ENCODE measurements at places on chromosomes 4 and X.

DNA sequence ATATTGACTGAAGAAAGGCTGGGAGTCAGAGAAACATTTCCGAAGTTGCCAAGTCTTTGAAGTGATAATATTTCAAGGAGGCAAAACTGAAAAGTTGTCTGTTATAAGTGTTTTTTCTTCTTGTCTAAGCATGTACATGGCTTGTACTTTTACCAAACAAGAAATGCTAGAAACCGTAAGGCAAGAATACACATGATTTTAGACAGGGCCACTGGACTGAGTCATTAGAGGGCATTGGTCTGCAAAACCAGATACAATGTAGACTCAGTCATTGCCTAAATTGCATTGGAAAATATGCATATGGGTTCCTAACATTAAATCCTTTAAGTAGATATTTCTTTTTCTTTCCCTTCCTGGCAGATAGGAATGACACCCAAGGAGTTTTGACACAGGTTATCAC, 284.9 kb upstream of the PUDP start:
- no peak for DNase-seq

- no peak for DNase-seq
Observed at GRCh38 chrX:46912603-46913491, 626 bp downstream of the JADE3 start.

DNA sequence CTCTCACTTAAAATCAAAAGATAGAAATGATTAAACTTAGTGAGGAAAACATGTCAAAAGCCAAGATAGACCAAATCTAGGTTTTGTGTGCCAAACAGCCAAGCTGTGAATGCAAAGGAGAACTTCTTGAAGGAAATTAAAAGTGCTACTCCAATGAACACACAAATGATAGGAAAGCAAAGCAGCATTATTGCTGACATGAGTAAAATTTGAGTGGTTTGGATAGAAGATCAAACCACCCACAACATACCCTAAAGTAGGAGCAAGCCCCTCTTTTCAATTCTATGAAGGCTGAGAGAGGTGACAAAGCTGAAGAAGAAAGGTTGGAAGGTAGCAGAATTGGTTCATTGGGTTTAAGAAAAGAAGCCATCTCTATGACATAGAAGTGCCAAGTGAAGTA, 56.8 kb downstream of the SLC39A8 start:
- no peak for DNase-seq

DNA sequence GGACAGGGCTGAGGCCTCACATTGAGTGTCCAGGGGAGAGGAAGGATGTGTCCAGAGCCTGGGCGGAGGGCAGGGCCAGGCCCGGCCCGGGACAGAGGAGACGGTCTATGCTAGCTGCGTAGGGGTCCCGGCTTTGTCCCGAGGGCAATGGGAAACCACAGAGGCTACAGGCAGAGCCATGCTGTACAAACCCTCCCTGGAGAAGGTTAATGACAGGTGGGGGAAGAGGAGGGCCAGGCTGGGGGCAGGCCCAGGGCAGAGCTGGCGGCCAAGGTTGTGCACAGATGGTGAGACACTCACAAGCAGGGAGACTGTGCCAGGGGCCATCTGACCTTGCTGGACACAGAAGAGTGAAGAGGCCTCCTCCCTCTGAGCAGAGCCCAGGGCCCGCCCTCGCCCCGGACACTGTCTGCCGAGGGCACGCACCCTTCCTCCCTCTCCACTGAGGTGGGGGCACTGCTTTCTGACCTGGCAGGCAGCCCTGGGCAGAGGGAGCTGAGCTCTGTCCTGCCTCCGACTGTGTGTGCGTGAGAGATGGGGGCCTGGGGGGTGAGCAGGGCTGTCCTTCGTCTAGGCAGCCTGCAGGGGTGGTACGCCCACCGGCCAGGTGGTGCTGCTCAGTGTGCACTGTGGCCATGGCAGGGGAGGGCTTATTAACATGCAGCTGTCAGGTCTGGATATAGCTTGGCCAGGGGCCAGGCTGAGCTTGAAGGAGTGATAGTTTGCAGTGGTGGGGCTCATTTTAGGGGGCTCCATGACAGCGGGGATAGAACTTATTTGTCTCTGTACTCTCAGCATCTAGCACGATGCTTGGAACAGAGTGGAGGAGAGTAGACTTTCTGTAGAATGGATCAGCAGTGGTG, 75.7 kb upstream of the LRPAP1 start:
- no peak for DNase-seq

GRCh38 chr4:185966549-185966948, 102.4 kb upstream of the TLR3 start:
- no peak for DNase-seq
